ENCODE measurements at places on chromosomes 6 and 20.

GRCh38 chr6:152310371-152310954 is 326.7 kb downstream of the SYNE1 start:
- no peak for DNase-seq

DNA sequence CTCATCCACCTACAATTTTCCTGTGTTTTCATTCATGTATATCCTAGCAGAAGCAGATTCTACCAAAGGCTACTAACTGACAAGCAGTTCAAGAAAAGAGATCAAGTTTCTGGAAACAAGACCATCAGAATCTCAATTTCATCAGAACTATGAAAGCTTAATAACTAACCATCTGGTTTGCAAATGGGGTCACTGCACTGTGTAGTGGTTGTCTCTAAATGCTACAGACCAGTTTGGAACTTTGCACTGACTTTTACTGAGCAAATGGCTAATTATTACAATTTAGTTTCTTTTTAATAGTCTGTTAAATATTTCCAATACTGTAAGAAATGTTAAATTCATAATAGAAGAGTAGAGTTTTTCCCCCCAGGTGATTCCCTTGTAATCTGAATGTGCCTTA is 64.5 kb downstream of the REPS1 start:
- no peak for DNase-seq

DNA sequence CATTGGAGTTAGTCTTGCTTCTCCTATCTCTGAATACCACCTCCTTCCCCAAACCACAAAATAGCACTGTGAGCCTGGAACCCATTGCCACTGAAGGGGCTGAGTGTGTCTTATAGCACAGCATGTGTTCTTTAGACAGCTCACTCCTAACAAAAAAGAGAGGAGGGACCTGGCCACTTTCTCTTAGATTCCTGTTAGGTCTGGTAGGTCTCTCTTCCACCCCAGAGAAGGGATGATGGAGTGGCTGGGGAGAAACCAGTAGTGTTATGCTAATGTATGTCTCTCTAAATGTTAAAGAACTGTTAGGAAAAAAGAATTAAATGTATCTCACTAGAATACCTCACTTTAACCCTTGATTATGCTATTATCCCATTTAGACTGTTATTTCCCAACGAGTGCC is 340.3 kb downstream of the EPHA7 start:
- no peak for DNase-seq

DNA sequence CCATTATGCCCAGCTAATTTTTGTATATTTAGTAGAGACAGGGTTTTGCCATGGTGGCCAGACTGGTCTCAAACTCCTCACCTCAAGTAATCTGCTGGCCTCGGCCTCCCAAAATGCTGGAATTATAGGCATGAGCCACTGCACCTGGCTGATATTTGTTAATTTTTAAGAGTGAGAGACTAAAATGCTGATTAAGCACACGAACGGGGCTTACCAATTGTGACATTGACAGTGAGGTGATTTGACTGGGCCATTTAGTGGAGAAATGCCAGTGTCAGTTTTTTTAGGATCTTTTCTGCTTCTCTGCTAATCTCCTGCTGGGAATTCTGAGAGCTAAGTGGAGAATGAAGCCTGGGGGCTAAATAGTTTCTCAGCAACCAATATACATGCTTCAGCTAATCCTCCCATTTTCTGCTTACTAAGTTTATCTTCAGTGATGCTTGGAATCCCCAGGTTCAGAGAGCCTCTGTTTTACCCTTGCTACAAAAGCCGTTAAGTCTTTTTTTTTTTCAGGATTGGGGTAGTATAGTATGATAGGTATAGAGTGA is 9.8 kb upstream of the DEFB123 start:
- no peak for DNase-seq

Measured in SIG-M5 (cell line).